Activated CD4-positive, CD25-positive, alpha-beta regulatory T cell (primary cell): ENCODE measurements at places on chromosomes 2 and 18.

- no peak for DNase-seq
Measured at GRCh38 chr2:2024751-2025481, 280.6 kb upstream of the PXDN start.

GRCh38 chr18:55546851-55547704 lies 40.9 kb downstream of the TCF4 start:
- DNase-seq, result no peak

DNA sequence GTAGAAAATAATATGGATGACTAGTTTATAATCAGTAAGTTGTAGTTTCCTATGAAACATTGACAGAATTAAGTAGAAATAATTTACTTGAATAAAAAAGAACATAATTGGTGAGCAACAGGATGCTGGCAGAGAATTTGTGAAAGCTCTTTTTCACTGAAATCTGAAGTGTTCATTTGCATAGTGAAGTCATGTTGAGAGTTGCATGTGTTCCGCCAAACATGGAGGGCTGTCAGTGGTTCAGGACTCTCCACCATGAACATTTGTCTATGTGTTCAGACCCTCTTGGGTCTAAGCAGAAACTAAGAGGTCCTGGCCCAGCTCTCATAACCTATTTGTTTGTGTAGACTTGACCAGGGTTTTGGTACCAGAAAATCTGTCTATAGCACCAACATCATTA lies 182.5 kb upstream of the LINC00305 start:
- DNase-seq, result no peak

DNA sequence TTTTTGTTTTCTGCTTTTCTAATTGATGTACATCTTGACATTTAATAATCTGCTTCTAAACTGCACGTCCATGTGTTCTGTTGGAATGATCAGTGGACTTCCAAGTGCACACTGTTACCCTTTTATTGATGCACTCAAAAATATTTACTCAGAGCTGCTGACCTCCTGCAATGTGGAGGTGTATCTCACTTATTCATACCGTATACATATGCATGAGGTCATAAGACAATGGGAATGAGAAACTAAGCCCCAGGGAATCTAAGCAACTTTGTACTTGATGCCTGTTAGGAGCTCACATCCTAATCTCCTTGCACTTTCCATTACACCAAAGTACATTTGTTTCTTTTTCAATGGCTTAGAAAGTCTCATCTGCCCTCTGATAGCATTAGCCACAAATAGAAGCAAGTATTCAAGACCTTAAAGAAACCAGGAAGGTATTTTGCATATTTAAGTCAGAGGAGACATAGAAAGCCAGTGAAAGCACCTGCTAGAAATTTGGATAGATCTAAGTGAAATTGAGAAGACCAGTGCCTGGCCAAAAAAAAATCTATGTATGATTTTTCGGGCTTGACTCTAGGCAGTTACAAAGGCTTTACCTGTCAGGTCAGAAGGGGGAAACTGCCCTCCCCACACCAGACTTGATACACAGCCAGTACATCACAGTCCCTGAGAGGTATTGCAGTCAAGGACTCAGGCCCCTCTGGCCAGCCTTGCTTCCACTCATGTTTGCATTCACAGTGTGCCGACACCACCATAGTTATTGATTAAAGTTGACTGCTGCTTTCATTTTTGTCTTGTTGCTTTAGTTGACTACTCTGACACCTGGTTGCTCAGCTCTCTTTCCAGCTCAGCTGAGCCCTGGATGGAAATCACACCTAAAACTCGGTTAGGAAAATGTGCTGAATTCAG lies 391.7 kb upstream of the CYRIA start:
- no peak for DNase-seq

DNA sequence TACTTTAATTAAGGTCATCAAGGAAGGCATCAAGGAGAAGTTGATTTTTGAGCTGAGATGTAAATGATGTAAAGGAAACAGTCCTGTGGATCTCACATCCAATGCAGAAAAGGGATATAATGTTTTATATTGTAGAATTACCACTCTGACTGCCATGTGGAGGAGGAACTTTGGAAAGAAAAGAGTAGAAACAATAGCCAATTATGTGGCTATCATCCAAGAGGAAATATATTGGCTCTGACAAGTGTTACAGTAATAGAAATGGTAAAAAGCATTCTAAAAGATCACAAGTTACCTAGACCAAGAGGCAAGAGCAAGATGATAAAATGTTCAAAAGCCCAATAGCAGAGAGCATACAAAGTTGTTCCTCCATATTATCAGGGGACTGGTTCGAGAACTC lies 26.8 kb downstream of the BARD1 start:
- no peak for DNase-seq

GRCh38 chr2:46126571-46126970 lies 170.6 kb upstream of the EPAS1 start:
- DNase-seq, result no peak

- DNase-seq, result no peak
Measured at GRCh38 chr18:23900994-23901393, 113.6 kb upstream of the TTC39C start.

GRCh38 chr2:230934231-230935129 lies 9.4 kb upstream of the GPR55 start:
- no peak for DNase-seq
